ENCODE measurements at places on chromosomes 1 and 21.

GRCh38 chr1:210944252-210944651 is 189.7 kb downstream of the KCNH1 start:
- no peak for DNase-seq

DNA sequence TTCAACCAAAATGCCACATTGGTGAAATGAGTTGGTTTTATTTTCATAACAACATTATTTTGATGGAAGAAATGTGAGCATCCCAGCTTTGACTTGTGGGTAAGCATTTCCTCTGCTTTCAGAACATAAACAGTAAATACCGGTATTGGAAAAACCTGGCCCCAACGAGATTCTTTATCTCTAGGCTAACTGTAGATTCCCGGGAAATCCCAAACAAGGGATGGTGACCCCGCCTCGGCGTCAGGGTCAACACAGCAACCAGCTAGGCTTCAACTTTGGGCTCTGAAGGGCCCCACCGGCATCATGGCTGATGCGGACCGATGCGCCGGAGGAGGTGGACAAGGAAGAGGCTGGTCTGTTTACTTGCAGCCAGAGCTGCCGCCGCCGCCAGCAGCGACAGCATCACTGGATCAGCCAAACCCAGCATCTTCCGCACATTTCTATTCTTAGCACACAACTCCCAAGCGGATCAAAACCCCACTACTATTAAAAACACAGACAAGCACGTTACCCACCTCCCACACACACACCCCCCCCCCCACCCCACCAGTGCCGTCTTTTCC is 1.1 kb downstream of the AKT3 start:
- no peak for DNase-seq

DNA sequence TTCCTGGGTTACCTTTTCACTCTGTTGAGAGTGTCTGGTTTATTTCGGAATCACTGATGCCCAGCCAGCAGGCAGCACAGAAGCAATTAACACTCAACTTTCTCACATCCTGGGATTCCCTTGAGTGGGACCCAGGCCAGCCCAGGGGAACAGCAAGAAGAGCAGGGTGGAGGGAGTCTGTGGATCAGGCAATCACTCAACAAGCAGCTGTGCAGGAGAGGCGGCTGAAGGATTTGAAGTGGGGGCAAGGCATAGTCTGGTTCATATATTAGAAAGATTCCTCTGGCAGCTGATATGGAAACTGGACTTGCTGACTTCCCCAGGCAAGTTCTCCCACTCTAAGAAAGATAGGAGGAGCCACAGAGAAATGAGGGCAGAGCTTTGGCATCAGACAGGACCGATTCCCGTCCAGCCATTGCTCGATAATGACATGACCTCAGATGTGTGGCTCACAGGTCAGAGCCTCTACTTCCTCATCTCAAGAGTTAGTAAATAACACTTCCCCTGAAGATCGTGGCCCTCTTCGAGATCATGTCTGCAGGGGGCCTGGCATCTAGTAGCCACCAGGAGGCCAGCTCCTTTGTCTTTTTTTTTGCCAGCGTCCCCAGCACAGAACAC is 12.4 kb downstream of the EPHA8 start:
- DNase-seq: no peak

GRCh38 chr1:54987919-54988705 is 7.7 kb downstream of the TMEM61 start:
- DNase-seq: no peak

DNA sequence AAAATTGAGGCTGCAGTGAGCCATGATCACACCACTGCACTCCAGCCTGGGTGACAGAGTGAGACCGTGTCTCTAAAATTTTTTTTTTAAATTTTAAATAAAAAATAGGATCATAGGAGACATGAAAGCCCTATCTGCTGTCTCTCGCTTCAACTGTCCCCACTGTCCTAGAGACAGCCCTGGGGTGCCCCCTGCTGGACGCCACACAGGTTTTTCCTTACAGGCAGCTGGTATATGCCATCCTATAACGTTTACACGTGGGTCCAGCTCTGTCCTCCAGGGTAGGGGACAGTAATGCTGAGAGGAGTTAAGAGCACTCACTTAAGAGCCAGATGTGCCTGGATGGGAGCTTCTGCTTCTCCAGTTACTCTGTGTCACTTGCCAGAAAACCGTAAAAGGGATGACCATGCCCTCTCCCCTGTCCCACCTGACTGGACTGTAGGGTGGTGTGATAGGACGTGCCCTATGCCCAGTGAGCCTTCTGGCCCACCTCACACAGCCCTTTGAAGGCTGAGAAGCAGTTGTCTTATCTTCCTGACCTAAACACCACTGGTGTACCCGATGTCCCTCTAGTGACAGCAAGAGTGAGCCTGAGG is 8.5 kb downstream of the FBXO2 start:
- DNase-seq: peak; percentile 62

DNA sequence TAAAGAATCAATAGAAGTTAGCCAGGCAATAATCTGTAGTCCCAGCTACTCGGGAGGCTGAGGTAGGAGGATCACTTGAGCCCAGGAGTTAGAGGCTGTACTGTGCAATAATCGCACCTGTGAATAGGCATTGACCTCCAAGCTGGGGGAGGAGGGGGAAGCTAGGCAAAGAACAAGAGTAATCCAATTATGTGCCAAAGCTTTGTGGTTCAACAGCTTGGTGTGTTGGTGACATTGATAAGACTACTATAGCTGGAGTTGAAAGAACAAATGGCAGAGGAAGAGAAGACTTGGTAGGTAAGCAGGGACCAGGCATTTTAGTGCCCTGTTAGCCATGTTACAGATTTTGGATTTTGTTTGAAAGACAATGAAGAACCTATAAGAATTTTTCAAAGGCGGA is 2.1 kb upstream of the TMCO2 start:
- no peak for DNase-seq

- no peak for DNase-seq
Observed at GRCh38 chr21:45577801-45578175, 35.5 kb upstream of the SLC19A1 start.

All from HCT116 (cell line).